ENCODE measurements at places on chromosomes 11 and 22.

- no peak for DNase-seq
These were observed 27.2 kb downstream of the OR2AT4 start for GRCh38 chr11:75069473-75069872.

DNA sequence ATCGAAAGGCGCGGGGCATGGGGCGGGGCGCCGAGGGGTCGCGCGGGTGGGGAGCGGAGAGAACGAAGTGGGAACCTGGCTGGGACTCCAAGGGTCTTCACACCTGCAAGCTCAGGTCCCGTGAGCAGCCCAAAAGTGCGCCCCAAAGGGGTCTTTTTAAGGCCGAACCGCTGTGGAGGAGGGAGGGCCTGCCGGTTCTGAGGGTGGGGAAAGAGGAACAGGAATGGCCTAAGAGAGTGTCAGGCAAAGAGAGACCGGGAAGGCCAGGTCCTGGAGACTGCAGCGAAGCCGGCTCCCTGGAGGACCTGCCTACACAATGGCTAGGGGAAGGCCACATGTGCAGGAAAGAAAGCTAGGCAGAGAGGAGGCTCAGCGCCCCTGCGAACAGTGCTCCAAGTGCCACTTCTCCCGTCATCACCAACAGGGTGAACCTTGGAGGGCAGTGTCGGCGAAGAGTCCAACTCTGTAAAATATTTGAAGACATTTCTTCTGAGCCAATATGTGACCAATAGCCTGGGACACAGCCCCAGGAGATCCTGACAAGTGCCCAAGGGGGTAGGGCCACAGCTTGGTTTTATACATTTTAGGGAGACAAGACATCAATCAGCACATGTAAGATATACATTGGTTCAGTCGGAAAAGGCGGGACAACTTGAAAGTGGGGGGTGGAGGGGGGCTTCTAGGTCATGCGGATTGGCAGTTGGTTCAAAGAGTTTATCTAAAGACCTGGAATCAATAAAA, 710 bp upstream of the DGCR2 start:
- DNase-seq: no peak

DNA sequence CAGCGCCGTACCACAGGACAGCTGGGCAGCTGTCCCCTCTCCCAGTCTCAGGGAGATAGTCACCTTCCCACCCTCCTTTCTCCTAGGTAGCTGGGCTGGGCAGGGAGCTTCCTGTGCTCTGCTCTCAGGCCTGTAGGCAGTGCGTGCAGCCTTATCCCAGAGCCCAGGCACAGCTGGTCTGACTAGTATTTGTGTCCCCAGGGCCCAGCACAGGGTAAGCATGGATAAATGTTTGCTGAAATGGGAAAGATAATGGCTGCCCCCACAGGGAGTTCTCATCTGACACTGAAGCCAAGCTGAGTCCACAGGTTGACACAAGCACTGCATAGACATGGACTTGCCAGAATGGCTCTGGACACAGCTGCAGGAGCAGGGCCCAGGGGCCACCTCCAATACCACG, 9.8 kb downstream of the SLC15A3 start:
- DNase-seq: no peak

DNA sequence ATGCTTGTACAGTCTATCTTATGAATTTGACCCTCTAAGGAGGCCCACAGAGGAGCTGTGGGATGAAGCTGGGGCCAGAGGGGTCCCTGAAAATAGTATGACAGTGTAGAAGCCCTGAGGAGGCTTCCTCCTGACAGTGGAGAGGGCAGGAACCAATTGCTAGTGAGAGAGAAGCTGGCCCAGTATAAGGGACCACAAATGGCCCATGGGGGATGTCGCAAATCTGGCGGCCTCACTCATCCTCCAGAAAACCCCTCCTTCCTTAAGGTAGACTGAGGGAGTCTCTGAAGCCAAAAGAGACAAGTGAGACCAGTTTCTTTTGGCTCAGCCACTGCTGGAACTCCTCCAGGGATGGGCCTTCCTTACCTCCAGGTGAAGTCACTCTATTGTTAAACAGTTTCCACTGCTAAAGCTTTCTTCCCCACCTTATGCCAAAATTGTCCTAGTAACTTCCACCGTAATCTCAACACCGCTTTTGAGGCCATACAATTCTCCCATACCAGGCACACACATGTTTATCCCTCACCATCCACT, 17.8 kb upstream of the CASTOR1 start:
- no peak for DNase-seq

- no peak for DNase-seq
These were observed 670 bp downstream of the MYEOV start for GRCh38 chr11:69294571-69295078.

DNA sequence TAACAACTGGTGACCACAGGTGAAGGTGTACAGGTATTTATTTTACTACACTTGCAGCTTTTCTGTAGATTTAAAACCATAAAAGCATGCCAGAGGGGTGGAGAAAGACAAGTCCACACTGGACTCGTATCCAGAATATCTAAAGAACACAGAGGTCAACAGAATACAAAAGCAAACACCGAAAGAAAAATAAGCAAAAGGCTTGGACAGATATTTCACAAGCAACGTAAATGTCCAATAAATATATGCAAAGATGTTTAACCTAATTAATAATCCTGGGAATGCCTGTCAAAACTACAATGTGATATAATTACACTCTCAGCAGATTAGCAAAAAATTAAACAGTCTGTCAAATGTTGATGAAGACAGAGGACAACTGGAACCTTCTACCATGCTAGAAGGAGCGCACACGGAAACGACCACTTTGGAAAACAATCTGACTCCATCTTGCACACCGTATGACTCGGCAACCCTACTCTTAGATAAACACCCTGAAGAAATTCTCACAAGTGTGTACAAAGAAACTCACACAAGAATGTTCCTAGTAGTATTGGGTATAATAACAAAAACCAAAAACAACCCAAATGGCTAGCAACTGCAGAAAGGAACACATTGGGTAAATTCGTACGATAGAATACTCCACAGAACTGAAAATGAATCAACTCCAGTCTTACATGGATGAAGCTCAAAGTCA, 27.2 kb downstream of the GNB1L start:
- DNase-seq: no peak

DNA sequence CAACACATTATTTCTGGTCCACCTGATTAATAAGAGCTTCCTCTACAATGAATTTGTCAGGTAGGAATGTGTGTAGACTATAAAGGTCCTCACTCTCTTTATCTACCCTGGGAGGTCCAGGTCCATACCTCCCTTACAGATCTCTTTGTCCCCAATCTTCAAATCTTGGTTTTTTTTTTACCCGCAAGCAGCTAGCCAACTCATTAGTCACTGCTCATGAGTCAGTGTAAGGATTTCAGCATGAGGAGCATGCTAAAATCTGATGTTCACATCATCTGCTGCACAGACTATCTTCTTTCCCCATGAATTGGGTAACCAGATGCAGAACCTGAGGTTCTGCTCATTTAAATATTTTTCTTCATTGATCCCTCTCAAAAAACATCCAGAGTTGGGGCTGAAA, 397.0 kb upstream of the ISX start:
- DNase-seq: no peak

DNA sequence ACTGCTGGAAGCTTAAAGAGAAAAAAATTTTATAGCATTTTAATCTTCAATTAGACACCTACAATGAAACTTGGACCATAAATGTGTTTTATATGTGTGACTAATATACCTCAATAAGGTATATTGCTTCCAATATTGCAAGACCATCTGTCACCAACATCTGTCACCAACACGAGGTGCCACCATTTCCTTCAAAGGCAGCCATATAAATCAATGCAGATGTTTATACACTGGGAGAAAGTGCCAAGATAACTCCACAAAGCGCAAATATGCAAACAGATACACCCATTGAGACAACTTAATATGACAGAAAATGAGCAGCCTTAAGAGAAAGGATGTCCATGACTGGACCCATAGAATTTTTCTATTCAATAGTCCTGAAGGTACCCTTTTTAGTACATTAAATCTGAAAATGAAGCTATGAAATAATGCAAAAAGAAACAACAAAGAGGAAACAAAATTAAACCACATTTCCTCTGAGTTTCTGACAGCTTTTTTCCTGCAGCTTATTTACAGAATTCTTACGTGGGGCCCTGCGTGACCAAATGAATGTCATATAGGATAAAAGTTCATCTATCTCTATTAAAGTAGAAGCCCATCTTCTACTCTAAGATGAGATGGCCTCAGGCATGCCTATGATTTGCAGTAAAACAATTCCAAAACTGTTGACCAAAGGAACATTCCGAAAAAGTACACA, 12.5 kb downstream of the MPZL3 start:
- no peak for DNase-seq

DNA sequence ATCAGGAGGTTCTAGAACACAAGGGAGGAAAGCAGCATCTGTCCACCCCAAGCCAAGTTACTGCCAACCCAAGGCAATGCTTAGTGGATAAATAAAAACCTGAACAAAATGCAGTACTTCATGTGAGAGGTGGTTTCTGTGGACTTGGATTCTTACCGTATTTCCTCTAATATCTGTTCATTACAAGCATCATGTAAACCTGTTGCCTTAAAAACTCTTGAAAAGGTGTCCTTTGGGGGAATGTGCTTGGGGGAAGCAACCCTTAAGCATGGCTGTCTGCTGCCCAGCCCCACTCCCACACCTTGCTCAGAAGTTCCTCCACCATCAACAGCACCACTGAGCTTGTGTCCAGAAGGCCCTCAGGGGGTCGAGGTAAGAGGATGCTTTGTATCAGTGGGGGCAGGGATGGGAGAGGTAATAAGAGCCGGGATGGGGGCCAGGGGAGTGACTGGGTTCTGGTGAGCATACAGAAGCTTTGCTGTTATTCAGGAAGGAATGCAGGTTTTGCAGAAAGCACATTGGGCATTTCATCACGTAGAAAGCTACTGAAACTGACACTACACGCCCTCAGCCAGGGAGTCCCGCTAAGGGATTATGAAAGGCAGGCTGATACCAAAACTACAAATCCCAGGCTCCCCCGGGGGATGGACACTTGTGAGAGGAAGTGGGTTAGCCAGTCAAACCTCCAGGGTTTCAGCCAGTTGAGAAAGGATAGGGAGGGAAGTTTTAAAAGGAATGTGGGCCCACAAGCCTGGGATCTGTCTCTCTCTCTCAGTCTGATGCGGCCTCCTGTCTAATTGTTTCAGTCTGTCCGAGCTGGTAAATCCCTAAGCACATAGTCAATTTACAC, 52.0 kb downstream of the KCNJ1 start:
- no peak for DNase-seq

DNA sequence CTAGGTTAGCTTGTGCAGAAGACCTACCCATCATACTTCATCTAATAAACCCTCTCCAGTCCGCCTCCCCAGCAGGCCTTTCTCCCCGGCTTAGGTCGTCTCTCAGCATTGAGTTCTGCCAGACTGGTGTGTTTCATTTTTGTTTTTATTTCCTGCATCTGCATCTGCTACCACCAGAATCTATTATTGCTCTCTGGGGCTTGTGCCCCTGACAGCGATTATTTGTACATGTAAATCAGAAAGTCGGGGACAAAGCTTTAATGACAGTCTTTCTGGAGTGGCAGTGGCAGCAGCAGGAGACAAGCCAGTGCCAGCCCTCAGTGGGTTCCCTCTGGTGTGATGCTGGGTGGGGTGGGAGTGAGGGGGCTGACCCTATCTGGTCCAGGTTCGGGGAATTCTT, 127.5 kb downstream of the PKNOX2 start:
- no peak for DNase-seq

GRCh38 chr11:12088047-12088481, 22.3 kb upstream of the MICAL2 start:
- no peak for DNase-seq

- DNase-seq: no peak
These were observed 80.2 kb downstream of the TBC1D22A start for GRCh38 chr22:46842606-46843005.

GRCh38 chr22:31107894-31108218, 488 bp upstream of the SELENOM start:
- no peak for DNase-seq

DNA sequence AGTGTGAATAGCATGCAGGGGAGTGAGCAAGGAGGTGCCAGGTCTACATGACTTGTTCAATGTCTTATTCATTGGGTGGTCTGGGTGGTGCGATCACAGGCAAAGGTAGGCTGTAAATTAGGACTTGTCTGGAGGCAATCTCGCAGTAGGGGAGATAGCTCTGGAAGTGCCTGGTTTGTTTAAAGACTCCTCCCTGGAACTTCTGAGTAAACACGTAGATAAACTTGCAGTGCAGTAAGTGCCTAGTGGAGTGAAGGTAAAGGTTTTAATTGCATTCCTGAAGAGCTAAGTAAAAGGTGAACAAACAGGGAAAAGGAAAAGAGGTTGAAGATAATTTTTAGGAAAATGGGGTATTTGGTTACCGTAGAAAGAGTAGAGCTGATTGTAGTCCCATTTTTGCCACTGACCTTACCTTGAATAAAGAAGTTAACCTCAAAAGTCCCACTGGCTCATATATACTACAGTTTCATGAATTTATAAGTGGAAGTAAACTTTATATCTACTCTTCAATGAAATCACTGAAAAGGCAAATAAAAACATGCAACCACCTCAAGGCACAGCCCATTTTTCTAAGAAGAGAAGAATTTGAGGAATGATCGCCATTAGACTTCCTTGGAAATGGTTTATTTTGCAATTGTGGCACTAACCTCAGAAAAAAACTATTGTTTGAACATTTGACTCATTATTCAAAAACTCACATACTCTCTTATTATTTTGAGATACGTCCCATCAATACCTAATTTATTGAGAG, 44.3 kb downstream of the AASDHPPT start:
- no peak for DNase-seq

GRCh38 chr11:95293116-95293515, 62.1 kb upstream of the SESN3 start:
- no peak for DNase-seq

GRCh38 chr11:66882561-66883015, 25.7 kb downstream of the LRFN4 start:
- DNase-seq: no peak

DNA sequence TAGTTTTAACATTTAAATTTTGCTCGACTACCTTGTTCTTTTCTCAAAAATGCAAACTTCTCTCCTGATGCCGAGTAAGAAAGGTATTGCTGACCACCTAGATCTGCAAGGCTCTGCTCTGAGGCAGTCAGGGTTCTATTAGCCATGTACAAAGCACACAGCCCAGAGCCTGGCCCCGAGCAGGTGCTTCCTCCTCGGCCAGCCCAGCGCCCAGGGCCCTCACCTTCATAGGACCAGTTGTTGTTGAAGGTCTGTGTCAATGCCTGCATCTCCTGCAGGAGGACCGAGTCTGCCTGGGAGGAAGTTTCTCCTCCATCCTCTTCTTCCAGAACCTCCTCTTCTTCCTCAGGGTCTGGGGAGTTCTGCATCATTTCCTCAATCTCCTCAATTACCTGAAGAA, 35.8 kb downstream of the FEZ1 start:
- DNase-seq: no peak

- DNase-seq: no peak
These were observed 37.5 kb downstream of the SESN3 start for GRCh38 chr11:95193541-95193940.

- no peak for DNase-seq
These were observed 87.0 kb downstream of the MORC2 start for GRCh38 chr22:30881361-30882183.

- no peak for DNase-seq
These were observed 32.4 kb upstream of the DBX1 start for GRCh38 chr11:20192641-20193040.

- DNase-seq: peak; percentile 37
These were observed at the start of gene EMID1 for GRCh38 chr22:29205594-29206371. Gene EMID1, plus strand, starts transcription at chr22:29205896. Its CDS starts 143 bp downstream, at chr22:29206039.

GRCh38 chr11:92141159-92141558, 83.5 kb upstream of the FAT3 start:
- DNase-seq: no peak

Data from activated T-cell treated with anti-CD3 and anti-CD28 coated beads, Interleukin-2, amount 50 U/mL, for 1 hour (primary cell).